Thymus (tissue), 14 donors: ENCODE measurements at places on chromosomes 2 and 18. TPM values are rescaled to one million over a fixed set of nuclear protein-coding genes. Genes with fewer than 3 reads are reported as not detected.

The AFF3 gene
- 9.7 TPM for total RNA-seq

The KLHL30 gene
- total RNA-seq: 0.05 TPM

The MC2R gene
- 0.05 TPM for total RNA-seq

The LINC00305 gene
- total RNA-seq: 0.05 TPM

The TSGA10 gene
- 8.9 TPM for total RNA-seq

The GPR45 gene
- not detected for total RNA-seq

The ITGB6 gene
- total RNA-seq: 0.33 TPM

The LRP2 gene
- 0.05 TPM for total RNA-seq

The SERPINB13 gene
- 0.99 TPM for total RNA-seq

The PROM2 gene
- total RNA-seq: 2.3 TPM

The NMS gene
- total RNA-seq: not detected

The RAB31 gene
- 10.1 TPM for total RNA-seq

The HRH4 gene
- 0.24 TPM for total RNA-seq

The ABCG5 gene
- total RNA-seq: not detected

The COL6A3 gene
- total RNA-seq: 28.8 TPM

The CRACDL gene
- 1.9 TPM for total RNA-seq

The POMC gene
- total RNA-seq: 11.7 TPM

The ESPNL gene
- 0.66 TPM for total RNA-seq

The UPP2 gene
- total RNA-seq: not detected

The SCYGR4 gene
- total RNA-seq: not detected

The MEP1B gene
- total RNA-seq: 0.19 TPM

The CEP68 gene
- 8.0 TPM for total RNA-seq

The ELOA2 gene
- not detected for total RNA-seq

The CYP27A1 gene
- total RNA-seq: 21.9 TPM

The TUBB8B gene
- 0.14 TPM for total RNA-seq

The POU3F3 gene
- total RNA-seq: 0.14 TPM

The LCT gene
- 1.1 TPM for total RNA-seq

The MGAT4A gene
- total RNA-seq: 42.9 TPM

The PLB1 gene
- 1.8 TPM for total RNA-seq

The NEU2 gene
- not detected for total RNA-seq
